Skeletal muscle tissue (tissue), 5 donors: ENCODE measurements at places on chromosomes 5 and 9. TPM values are rescaled to one million over a fixed set of nuclear protein-coding genes. Genes with fewer than 3 reads are reported as not detected.

The FRMD3 gene
- 27.7 TPM for total RNA-seq

The PCDHGA6 gene
- total RNA-seq = 4.2 TPM

The HEXB gene
- 42.3 TPM for total RNA-seq

The CCNI2 gene
- total RNA-seq = not detected

The TRIM36 gene
- 2.6 TPM for total RNA-seq

The PCDHGA12 gene
- total RNA-seq = 3.1 TPM

The FNIP1 gene
- 27.1 TPM for total RNA-seq

The SVEP1 gene
- total RNA-seq = 46.4 TPM

The PFN3 gene
- total RNA-seq = not detected
